ENCODE measurements at places on chromosomes 7 and 10. TPM values are rescaled to one million over a fixed set of nuclear protein-coding genes. Genes with fewer than 3 reads are reported as not detected.

- no peak for DNase-seq
Measured at GRCh38 chr7:150733482-150734095, 3.6 kb upstream of the GIMAP5 start.

DNA sequence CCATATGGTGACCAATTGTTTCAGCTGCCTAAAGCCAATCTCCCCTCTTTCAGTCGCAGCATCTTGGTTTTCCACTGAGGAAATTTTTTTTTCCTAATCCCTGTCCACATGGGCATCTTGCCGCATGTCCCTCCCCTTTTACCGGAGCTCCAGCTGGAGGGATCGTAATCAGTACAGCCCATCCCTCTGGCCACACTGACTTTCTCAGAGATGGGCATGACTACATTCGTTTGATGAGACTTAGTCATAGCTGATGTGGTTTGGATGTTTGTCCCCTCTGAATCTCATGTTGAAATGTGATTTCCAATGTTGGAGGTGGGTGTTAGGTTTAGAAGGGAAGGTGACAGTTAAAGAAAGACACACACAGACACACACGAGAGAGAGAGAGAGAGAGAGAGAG is 186.8 kb upstream of the CXCL12 start:
- DNase-seq = no peak

NUTM2E gene
- polyA plus RNA-seq = 0.65 TPM

- no peak for DNase-seq
Measured at GRCh38 chr7:1125603-1125969, 34.4 kb downstream of the ZFAND2A start.

- no peak for DNase-seq
Measured at GRCh38 chr10:13528123-13528874, 515 bp downstream of the BEND7 start.

DNA sequence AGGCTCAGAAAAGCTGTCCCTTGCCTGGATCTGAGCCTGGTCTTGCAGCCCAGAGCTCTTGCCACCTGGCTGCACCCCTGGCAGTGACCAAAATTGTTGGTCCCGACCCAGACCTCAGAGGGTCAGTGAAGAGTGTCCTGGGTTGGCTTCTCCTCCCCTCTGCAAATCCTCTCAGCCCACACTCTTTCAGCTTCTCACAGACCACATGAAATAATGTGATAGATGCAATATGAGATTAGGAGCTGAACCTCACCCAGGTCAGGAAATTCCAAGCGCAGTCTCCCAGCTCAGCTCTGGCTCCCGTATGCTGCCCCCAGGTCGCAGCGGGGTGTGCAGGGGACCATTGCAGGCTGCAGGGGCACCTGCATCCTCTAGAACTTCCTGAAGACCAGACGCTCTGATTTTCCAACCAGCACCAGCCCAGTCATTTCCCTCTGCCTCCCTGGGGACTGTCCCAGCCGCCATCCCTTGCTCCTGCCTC is 19.6 kb upstream of the RET start:
- DNase-seq = no peak

GRCh38 chr10:68869623-68870022 is 31.5 kb upstream of the DDX50 start:
- no peak for DNase-seq

GRCh38 chr7:69365651-69366192 is 232.6 kb upstream of the AUTS2 start:
- DNase-seq = peak; percentile 78

FOXI2 gene
- not detected for polyA plus RNA-seq

GJD4 gene
- not detected for polyA plus RNA-seq

AGMO gene
- polyA plus RNA-seq = 0.59 TPM

CDH23 gene
- polyA plus RNA-seq = 4.3 TPM

DNA sequence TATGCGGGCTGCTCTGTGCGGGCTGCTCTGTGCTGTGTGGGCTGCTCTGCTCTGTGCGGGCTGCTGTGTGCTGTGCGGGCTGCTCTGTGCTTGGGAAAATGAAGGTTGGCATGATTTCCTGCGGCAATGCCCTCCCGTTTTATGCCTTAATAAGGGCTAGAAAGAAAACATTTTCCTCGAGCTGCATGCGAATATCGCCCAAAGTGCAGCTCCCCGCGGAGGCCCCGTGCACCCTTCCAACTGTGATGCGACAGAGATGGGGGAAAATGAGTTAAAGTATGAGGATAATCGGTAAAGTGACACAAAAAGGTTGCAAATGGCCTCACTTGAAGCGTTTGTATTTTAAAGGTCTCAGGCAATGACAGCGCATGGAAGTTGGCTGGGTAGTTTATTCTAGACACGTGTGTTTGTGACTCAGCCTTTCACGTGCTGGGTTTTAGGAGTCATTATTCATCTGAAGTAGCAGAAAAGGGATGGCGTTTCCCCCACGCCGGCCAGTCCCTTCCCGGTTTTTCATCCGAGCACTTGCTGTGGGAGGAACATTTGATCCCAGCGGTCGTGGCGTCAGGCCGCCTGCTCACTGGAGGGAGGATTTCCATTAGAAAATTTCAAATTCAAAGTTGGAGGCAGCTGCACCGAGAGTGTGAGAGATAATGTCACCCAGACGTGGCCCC is 220.7 kb downstream of the ADARB2 start:
- DNase-seq = no peak

DNA sequence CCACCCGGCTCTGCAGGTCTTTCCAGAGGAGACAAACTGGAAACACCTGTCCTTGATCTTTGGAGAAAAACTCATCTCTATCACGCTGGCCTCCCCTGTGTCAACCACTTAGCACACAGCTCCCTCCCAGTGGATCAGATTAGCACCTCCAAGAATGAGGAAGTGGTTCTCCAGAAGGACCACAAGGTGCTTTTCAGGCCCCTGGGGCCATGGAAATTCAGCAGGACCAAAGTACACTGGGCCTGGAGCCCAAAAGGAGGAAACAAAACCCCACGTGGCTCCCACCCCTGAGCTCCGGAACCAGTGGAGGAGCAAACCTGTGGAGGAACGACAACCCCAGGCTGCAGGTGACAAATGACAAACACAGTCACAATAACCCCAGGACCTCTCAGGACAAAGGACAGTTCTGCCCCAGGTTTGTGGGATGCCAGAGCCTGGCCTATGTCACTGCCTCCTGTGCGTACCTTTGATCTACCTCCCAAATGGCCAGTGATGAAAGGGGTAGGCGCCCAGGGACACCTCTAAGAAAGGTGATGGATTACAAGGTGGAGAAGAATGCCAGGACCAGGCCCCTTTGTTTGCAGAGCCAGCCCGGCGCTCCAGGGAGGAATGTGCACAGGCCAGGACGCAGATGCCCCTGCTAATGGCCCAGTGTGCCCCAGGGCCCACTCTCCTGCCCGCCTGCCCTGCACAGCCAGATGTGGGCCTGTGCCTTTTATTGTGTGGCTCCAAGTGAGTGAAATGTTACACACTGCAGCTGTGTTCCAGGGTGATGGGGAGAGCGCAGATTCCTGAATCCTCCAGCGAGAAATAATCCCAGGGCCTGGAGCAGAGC is 5.7 kb downstream of the TNS3 start:
- DNase-seq = peak; percentile 90

PRPS1L1 gene
- polyA plus RNA-seq = not detected

PTPRZ1 gene
- 7.1 TPM for polyA plus RNA-seq

TMEM236 gene
- 0.67 TPM for polyA plus RNA-seq

DNA sequence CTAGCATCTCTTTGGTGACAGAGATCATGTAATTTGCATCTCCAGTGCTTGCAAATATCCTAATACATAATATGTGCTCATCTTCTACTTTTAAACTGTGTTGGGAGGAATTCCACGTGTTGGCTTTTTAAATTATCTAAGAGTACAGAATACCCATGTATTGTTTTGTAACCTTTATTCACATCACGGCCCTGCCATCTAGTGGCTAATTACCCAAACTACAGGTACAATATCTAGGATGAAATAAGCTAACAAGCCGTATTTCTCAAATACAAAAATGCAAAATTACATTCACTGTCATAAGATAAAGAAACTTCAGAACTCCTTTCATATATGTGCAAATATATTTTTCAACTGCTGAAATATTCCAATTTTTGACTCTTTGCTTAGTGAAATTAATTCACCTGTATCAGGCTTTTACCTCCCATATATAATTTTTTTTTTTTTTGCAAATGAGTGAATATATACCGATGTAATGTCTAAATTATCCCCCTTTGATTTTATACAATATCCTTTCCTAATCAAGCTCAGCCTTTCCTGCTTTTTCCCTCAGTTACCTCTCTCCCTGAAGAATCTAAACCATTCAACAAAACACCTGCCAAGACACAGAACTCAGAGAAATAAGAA is 30.3 kb upstream of the LSM8 start:
- DNase-seq = peak; percentile 8

DNA sequence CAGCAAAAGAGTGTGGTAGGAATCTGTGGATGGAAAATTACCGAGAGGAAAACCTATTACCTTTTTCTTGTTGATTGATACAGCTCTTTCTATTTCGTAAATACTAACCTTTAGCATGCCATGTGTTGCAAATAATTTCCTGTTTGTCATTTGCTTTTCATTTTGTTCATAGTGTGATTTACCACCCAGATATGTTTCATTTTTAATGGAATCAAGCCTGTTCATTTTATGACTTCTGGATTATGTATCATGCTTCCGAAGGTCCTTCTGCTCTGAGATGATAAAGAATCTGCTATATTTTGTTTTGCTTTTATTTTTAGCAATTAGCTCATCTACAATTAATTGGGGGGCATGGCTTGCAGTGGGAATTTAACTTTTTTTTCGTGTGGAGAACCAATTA is 46.5 kb downstream of the INPP5F start:
- no peak for DNase-seq

GRCh38 chr10:42543840-42544372 is 94.5 kb downstream of the ZNF33B start:
- no peak for DNase-seq

DNA sequence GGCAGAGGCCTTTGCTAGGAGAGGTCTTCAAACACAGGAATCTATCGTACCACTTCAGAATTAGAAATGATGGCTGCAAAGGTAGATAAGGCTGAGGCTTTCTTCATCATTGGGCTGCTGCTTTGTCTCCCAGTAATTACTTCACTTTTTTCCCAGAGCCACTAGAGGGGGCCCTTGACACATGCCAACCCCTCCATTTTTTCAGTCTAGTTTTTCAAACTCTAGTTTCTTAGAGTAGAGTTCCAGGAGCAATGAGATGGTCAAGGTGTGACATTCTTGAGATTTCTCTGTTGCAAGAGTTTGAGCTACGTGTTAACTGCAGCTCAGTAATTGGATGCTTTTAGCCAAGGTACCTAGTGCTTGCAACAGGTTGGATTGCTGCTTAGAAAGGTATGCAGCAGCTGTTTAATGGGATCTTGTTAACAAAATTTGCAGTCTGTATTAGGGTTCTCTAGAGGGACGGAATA is 33.8 kb upstream of the RBM20 start:
- DNase-seq = peak; percentile 51

GRCh38 chr7:155261031-155261985 is 36.4 kb upstream of the INSIG1 start:
- no peak for DNase-seq

DNA sequence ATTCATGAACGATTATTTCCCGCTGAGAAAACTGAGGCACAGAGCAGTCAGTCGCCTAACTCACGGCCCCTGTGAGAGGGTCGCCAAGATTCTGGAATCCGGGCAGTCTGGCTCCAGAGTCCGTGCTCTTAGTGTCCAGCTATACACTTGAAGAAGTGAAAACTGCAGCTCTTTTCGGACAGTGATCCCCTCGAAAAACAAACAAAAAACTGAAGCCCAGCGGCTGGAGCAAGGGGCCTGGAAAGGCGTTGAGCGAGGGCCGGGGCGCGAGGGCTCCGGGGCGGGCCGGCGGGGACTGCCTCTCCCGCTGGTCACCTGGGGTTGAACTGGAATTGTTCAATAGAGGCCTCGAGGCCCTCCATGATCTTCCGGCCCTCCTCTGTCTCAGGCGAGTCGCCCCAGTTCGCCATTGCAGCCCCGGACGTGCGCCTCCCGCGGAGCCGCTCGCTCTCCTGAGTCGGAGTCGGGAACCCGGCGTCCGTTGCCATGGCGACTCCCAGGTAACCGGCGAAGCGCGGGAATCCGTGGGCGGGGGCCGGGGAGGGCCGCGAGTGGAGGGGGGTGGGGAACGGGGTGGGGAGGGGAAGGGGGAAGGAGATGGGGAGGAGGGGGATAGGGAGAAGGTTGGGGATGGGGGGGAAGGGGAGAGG is 881 bp downstream of the C10orf67 start:
- peak; percentile 35 for DNase-seq

GRID1 gene
- polyA plus RNA-seq = 5.7 TPM

GRCh38 chr10:44282626-44283300 is 102.1 kb downstream of the CXCL12 start:
- no peak for DNase-seq

ASB10 gene
- polyA plus RNA-seq = 1.7 TPM

MYL10 gene
- polyA plus RNA-seq = 22.7 TPM

SERPINE1 gene
- polyA plus RNA-seq = 3.6 TPM

DNA sequence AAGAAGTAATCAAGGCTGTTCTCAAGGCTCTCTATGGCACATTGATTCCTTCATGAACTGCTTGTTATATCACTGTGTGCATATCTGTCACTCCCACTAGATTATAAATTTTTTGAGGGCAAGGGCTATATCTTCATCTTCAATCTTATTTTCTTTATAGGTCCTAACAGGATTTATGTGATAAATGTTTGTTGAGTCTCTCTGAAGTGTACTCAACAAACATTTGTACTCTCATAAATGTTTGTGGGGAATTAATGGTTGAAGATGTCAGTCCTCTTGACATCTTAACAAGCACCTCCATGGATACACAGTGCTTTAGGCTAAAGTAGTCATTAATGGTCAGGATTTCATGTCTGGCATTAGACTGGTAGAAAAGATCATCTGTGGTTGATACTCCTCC is 143.2 kb downstream of the RNLS start:
- DNase-seq = no peak

DNA sequence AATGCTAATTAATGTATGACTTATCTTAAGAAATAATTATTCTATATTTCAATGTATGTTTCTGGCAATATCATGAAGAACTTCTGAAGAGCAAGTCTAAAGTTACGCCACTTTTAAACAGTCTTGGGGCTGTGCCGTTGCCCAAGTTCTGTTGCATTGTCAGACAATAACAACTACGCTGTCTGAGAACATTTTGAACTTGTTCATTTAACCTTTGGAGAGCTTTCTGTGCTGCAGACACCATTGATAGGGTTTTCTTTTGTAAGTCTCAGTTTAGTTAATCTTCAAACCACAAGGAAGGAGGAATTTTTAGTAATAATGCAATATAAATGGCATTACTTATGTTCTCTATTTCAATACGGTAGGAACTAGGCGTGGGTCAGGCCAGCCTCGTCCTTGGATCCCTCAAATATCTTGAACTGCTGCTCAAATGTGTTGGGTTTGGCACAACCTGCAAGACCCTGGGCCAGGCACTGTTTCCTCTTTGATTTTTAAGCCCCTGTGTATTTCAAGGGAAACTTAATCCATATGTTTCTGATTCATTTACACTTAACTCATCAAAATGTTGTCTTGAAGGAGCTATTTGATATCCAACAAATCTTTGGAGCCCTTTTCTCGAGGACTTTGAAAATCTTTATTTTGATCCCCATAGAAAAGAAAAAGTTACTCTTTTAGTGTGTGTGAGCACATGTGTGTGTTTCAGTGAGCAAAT is 215.5 kb downstream of the INHBA start:
- peak; percentile 25 for DNase-seq

DNA sequence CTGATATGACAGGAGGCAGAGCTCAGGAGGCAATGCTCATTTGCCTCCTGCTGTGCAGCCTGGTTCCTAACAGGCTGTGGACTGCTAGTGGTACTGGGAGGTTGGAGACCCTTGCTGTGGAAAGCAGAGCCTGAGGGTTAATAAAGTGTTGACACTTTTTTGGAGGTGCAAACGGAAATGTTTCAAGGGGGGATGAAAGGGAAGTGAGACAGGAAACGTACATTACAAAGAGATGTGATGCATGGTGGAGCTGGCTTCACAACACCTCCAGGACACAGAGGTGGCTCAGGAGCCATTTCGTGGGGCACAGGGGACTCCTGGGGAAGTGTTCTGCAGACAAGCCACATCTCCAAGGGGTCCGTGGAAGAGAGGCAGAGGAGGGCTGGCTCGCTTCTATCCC is 137.6 kb upstream of the SVIL start:
- DNase-seq = no peak
